ENCODE measurements at places on chromosomes 6 and 20.

GRCh38 chr20:63456429-63457284, 15.8 kb downstream of the KCNQ2 start:
- no peak for DNase-seq

DNA sequence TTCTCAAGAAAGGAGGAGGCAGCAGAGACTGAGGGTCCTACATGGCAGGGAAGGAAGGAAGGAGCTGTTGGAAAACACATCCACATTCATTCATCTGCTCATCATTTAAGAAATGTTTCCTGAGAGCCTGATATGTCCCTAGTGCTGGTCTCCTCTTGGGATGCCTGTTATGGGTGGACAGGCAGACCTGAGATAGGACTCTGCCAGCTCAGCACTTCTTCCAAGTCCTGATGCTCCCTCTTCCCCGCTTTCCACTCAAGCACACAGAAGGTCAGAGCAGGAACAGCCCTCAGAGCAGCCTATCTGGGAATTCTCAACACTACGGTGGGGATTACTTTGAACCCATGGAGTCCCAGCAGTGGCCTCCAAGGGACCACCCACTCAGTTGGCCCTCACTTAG, 8.0 kb upstream of the SIRPD start:
- no peak for DNase-seq

DNA sequence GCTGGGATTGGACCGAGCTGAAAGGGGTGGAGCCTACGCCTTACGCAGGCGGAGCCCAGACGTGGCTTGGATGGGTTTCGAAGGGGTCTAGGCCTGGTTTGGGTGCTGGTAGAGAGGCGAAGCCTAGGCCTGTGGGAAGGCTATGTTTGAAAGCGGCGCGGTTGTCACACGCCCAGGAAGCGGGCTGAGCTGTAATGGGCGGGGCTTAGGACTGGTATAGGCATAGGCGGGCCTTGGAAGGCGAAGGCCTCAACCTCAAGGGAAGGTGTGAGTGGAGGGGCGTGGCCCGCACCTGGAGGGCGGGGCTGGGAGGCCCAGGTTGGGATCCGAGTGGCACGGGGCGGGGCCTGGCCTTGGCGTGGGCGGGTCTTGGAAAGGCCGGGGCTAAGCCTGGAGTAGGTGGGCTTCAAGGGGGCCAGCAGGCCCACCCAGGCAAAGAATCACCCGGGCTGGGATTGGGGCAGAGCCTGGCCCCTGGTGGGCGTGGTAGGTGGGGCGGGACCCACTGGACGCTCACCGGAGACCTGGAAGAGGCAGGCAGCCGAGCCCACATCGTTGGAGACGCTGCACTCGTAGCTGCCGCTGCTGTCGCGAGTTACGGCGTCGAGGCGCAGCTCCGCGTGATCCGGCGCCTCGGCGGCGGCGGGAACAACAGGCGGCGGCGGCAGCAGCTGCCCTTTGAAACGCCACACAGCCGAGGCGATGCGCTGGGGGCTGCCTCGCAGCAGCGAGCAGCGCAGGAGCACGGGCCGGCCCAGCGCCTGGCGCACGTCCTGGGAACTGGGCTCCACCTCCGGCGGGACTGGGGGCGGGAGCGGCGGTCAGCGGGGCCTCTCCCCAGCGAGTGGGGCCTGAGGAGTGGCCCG, 49.0 kb downstream of the MDGA1 start:
- no peak for DNase-seq

- no peak for DNase-seq
Observed at GRCh38 chr6:11423072-11423471, 114.5 kb upstream of the TMEM170B start.

- DNase-seq: no peak
Observed at GRCh38 chr6:148037496-148037895, 305.1 kb upstream of the SASH1 start.

DNA sequence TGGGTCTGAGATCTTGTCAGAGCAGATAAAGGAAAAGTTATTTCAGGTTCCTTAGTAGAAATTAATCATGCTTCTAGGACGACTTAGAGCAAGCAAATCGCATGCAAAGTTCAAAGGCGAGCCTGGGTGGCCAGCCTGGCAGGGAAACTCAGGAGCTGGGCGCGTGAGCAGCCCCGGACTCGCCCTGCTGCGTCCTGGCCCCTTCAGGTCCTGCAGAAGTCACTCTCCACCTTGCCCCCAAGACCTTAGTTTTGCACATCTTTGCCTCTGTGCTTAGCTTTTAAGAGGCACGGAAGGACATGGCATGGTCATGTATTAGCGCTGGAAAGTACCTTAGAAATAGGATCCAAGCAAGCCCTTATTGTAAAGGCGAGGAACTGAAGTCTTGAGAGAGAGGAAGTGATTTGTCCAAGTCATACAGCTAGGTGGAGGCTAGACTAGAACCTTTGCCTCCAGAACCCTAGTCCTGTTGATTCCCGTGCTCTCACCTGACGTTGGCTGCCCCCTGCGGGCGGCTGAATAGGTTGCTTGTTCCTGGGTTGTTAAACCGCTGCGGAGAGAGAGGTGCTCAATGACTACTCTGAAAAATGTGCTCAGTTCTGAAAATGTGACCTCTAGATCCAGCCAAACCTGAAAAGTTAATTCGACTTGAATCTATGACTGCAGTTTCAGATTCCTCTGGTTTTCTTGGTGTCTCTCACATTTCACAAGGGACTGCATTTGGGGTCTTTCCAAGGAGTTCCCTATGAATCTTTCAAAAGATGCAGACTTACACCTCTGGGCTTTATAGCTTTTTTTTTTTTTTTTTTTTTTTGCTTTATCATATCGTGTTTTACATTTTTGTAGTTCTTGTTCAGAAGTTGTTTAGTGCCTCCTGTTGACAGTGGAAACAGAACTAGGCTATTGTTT, 2.7 kb downstream of the MYB start:
- peak; percentile 49 for DNase-seq

GRCh38 chr20:38454556-38455473, 17.8 kb upstream of the RALGAPB start:
- DNase-seq: no peak

GRCh38 chr6:2875359-2876191, 27.5 kb downstream of the SERPINB9 start:
- DNase-seq: peak; percentile 53

- no peak for DNase-seq
Observed at GRCh38 chr6:36349240-36349639, 12.6 kb upstream of the BNIP5 start.

DNA sequence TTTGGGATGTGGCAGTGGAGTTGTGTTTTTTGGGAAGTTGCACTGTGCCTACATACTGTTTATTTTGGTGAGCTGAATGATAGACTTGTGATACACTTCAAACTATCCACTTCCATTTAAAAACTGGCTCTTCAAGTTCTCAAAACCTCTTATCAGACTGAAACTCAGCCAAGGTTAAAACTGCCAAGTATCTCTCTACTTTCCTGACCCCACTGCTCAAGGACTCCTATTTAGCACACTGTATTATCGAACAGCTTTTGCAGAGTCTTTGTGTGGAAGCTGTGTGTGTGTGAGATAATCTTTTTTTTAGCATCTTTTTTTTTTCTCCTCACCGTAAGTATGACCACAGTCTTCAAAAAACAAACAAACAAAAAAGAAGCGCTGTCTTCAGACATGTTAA, 21.1 kb downstream of the STX11 start:
- no peak for DNase-seq

DNA sequence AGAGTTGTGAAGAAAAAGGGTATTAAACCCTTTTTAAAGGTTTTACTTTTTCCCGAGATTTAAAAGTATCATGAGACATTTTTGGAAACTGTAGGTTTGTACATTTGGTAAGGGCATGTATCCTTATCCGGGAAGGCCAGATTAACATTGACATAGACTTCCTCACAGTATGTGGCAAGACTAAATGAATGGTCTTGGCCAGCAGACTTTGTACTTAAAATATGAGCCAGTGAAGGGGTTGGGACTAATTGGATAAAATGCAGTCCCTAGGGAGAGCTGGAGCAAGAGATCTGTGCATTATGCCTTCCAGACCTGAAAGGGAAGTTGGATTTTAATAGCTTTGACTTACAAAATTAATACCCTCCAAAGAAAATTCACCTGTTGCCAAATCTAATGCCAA, 60.4 kb upstream of the CCN2 start:
- no peak for DNase-seq

DNA sequence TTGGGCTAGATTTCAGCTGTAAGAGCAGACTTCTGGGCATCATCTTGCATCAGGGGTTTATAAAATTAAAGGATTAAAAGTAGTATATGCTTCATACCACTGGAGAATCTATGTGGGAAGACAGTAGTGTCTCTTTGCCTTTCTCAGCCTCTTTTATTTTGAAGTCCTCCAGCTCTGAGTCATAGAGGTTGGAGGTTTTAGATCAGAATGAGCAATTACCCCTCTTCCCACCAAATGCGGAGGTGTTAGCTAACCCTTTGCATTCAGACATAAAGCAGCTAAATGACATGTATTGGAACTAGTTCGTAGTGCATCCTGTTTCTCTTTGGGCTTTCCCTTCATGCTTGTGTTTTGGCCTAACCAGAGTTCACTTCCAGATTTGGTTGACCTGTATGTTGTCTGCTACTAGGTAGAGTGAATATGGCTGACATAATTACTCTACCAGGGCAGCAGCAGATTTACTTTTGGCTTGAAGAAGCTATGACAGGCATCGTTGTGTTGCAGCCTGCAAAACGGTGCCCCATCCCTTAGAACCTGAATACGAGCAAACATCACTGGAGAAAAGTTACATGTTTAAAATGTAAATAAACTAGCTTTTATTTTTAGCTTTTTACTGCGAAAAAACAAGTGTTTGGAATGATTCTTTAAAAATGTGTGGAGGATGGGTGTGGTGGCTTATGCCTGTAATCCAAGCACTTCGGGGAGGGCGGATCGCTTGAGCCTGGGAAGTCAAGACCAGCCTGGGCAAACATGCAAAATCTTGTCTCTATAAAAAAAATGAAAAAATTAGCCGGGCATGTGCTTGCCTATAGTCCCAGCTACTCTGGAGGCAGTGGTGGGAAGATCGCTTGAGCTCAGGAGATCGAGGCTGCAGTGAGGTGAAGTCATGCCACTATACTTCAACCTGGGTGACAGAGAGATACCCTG, 82.2 kb downstream of the MYO6 start:
- DNase-seq: no peak

DNA sequence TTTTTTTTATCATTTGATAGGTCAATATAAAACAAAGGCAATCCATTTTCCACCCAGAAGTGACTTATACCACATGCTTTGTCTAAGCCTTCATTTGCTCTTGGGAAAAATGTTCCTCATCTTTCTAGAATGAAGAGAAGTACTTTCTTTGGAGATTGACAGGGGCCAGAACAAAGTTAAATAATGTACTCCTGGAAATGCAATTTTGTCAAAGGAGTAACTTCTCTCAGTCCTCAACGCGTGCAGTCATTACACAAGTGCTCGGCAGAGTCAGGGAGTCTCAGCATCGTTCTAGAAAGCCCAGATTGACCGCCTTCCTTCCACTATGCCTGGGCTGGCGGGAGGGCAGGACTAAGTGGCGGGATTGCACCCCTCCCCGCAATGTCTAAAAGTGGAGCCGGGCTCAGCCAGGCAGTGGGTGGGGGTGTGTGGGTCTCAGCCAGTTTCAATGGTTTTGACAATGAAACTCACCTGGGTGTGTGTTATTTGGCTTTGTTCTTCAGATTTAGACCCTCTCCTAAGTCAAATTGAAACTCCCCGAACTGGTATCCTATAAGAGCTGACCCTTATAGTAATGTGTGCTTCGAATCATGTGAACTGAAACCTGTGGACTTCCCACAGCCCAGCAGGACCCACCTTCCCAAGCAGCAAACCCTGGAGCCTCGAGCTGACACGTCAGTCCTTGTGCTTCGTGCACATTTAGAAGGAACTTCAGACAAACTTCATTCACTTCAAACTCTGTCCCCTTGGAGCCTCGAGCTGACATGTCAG, 63.2 kb upstream of the DUSP22 start:
- DNase-seq: no peak

GRCh38 chr6:129100164-129100563, 217.2 kb downstream of the LAMA2 start:
- DNase-seq: no peak

- DNase-seq: no peak
Observed at GRCh38 chr20:51452091-51452613, 90.4 kb downstream of the NFATC2 start.

DNA sequence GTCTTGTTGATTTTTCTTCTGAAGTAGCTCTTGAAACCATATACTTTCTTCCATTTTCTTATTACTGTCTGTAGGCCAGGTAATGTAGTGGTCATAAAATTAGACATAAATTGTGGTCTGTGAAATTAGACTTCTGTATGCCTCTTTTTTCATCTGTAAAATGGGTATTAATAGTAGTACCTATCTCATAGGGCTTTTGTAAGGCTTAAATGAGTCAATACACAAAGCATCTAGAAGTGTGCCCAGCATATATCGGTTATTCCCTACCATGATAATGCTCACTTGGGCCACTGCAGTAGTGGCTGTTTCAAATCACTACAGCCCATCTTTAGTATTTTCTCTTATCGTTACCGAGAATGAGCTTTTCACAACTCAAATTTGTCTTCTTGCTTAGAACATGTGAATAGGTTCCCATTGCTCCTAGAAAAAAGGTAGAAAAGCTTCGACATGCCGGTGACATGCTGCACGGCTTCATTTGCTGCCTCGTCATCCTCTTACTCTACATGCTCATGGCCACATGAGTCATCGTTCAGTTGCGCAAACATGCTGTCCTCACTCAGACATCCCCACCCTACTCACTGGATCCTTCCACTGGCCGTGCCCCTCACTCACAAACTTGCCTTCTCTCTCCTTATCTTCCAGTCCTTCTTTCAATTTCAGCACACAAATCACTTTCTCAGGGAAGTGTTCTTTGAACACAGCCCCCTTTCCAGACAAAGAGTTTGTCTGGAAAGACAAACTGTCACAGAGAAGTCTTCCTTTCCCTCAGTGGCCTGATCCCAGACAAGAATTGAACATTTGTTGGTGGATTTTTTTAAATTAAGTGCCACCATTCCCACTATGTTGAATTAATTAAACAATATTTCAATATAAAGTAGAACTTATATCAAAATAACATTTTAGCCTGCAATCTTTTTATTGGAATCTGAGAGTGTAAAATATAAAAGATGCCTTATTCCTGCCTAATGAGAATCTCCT, 32.2 kb upstream of the ERVFRD-1 start:
- peak; percentile 88 for DNase-seq

DNA sequence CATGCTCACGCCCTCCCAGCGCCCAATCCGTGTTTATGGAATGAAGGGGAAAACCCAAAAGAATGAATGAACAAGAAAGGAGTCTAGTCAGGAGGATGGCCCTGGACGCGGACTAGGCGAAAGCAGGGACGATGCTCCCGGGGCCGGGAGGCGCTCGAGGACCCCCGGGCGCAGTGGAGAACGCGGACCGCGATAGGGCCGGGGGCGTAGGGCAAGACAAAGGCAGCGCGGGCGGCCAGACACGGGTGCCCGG, 758 bp downstream of the GCLC start:
- no peak for DNase-seq

Data from inflammatory macrophage (primary cell).